Stimulated activated CD8-positive, alpha-beta memory T cell treated with anti-CD3 and anti-CD28 coated beads, Interleukin-4, amount 100 ng/mL, for 48 hours (primary cell): ENCODE measurements at places on chromosomes 1 and 21.

GRCh38 chr1:193472838-193473398, 286.5 kb upstream of the B3GALT2 start:
- no peak for DNase-seq

- DNase-seq: no peak
Measured at GRCh38 chr1:81699234-81699633, 101.5 kb upstream of the ADGRL2 start.

- no peak for DNase-seq
Measured at GRCh38 chr1:161720422-161720821, 922 bp upstream of the FCRLB start.

GRCh38 chr1:29202584-29203340, 21.1 kb upstream of the SRSF4 start:
- DNase-seq: peak; percentile 99

GRCh38 chr1:79815115-79815514, 808.6 kb upstream of the ADGRL4 start:
- no peak for DNase-seq

DNA sequence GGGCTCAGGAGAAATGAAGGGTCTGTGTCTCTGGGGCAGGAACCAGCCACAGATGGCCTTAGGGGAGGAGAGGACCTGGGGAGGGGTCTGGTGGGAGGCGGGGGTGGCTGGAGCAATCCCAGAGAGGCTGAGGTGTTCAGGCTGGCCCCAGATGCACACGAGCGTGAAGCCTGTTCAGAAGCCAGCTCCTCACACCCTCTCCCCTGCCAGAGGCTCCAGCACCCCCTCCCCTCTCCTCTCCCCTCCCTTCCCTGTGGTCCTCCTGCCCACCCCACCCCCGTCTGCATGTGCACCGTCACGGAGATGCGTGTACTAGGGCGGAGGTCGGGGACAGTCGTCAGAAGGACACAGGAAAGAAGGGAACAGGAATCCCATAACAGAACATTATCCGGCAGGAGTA, 115.0 kb upstream of the COL6A1 start:
- peak; percentile 11 for DNase-seq

DNA sequence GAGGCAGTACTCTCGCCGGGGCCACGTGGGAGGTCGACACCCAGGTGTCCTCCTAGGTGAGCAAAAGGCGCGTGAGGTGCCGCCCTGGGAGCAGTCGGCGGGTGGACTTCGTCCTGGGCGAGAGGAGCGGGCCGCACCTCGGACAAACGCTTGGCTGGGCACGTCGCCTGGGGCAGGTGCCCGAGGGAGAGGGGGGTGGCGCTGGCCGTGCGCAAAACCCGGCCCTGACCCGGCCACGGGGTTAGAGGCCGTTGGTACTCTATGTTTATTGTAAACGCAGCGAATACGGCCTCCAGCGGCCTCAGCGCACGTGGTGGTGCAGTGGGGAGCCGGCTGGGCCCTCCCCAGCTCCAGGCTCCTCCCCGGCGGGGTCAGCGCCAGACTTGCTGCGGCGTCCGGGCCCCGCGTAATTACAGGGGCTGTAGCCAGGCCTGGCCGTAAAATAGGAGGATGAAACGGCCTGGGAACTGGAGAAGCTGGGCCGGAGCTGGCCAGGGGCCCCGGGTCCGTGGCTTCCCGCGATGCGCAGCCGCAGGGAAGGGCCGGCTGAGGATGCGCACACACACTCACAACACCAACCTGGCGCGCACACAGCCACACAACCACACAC, 1.6 kb upstream of the EFNA1 start:
- DNase-seq: no peak

DNA sequence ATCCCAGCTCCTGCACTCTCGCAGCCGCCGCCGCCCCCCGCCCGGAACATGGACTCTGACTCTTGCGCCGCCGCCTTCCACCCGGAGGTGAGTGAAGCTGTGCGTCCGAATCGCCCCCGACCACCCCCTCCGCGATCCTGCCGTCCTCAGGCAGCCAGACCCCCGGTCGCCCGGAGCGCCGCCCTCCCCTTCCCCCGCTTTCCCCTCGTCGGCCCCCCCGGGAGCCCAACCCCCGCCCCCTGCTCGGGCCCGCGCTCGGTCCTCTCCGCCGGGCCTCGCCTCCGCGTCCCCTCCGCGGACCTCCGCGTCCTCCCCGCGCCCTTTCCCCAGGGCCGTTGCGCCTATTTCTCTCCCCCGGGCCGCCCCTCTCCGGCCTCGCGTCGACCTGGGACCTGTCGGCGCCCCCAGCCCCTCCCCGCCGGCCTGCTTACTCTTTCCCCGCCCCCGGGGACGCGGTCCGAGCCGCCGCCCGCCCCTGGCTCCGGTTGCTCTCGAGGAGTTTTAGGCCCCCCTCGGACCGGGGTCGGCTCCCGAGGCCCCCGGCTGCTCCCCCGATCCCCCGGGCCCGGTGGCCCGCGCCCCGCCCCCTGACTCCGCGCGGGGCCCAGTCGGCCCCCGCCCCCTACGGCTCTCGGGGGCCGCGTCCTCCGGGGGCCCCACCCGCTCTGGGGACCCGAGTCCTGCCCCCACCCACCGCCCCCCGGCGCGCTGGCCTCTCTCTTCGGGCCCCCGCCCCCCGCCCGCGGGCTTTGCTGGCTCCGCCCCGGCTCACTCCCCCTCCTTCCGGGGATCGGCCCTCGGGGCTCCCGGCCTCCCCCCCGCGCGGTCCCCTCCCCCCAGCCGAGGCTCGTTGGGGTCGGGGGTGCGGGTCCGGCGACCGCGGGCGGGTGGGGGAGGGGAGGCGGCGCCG, 743 bp downstream of the PHF13 start:
- DNase-seq: peak; percentile 73
